ENCODE measurements at places on chromosomes 7 and 10.

DNA sequence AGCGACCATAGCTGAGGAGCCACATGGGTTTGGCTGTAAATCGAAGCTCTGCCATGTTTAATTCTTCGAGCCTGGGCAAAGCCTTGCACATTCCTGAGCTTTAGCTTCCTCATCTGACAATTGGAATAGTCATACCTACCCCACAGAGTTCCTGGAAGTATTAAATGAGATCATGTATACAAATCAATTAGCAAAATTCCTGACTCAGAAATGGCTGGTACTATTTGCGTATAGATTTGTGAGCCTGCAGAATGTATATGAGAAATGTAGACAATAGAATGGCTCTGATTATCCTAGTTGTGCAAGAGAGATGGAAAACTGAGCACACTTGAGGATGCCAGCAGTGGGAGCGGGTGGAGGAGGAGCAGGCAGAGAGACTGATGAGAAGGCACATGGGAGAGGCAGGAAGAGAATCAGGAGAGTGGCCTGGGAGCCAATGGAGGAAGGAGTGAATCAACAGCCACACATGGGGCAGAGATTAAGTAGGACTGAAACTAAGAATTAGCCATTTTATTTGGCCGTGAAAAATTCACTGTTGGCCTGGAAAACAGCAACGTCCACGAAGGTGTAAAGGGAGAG lies 128.0 kb upstream of the C1GALT1 start:
- no peak for DNase-seq

DNA sequence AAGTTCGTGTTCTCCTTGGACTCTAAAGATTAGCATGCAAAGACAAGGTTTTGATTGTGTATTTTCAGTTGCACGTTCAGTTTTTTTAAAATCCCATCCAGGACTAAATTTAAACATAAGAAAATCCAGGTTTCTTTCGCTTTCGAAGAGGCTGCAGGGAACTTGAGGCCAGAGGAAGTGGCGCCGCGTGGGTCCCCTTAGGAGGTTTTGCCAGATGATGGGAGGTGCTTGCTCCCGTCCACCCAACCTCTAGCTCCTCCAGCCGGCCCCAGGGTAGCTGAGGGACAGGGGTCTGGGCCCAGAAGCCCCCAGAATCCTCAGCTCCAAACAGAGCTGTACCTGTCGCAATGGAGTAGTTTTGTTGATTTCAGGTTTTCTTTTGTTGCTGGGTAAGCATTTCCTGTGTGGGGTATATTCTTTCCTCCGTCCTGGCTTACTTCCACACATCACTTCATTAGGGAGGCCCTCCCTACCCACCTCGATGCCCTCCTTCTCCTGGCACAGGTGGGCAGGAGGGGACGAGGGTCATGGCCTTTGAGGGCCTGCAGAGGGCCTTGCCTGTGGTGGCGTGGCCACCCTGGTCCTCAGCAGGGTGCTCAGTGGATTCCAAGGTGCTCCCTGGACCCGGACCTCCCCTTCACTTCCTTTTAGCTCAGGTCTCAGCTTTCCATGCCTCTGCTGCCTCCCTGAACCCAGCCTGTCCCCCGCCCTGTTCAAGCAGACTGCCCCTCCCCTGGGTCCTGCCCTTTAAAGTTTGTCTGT lies 32.6 kb downstream of the LHPP start:
- DNase-seq, result no peak

DNA sequence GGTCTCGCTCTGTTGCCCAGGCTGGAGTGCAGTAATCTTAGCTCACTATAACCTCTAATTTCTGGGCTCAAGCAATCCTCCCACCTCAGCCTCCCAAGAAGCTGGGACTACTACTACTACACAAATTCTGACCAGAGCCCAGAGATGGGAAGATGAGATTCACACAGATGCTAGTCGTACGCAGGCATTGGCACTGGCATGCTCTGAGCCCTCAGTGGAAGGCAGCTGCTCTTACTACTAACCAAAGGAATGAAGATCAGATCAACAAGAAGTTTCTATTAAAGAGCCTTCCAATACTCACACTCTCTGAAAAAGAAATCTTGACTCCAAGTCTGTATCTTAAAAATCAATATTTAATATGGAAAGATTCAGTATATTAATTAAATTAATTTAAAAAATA lies 10.7 kb downstream of the GDF2 start:
- no peak for DNase-seq

DNA sequence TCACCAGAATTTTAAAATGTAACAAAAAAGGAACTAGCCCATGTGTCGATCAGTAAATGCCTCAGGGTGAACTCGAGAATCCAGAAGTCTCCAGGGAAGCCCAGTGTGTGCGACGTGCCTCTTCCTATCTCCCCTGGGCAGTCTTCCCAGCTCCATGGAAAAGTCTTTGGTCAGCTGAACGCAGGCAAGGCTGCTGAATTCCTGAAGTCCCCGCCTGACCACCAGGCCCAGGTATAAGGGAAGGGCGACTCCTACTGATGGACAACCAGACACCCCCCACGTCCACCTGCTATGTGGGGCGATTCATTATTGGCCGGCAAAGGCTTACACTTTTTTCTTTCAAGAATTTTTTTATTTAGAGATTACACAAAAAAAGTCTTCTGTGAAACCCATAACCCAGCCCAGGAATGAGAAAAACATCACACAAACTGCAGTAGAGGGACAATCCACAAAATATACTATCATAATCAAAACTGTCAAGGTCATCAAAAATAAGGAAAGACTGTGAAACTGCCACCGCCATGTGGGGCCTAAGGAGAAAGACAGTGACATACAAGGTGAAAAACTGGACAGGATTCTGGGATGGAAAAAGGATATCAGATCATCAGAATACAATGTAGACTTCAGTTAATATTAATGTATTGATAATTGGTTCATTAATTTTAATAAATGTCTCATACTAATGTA lies 93.5 kb downstream of the CTBP2 start:
- DNase-seq, result no peak

GRCh38 chr10:43294241-43294658 lies 27.4 kb upstream of the RASGEF1A start:
- DNase-seq, result no peak

- DNase-seq, result no peak
These were observed 86.1 kb downstream of the RGS10 start for GRCh38 chr10:119456435-119456810.

- DNase-seq, result no peak
These were observed 15.0 kb downstream of the TCAF1 start for GRCh38 chr7:143886826-143887477.

- DNase-seq, result no peak
These were observed 192.2 kb downstream of the PRKG1 start for GRCh38 chr10:51266496-51266895.

GRCh38 chr7:149822353-149822943 lies 15.7 kb upstream of the ZNF862 start:
- no peak for DNase-seq

DNA sequence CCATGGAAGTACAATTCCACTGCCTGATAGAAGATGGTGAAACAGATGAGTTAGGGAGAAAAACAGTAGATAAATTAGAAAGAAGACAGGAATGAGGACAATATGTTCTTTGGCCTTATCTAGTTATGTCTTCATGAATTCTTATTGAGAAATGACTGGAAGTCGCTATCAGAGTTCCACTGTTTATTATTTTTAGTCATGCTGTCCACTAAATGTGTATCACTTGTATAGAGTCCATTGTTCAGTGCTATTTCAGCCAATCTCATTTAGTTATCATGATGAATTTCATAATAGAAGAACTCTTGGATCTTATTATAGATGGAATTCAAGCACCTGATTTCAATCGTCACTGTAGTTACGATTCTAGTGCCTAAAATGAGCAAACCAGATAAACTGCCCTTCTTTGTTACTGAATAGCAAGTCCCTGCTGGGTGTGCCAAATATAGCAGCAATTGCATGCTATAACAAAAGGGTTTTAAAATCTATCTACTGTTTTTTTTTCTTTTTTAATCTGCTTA lies 177.7 kb upstream of the COL1A2 start:
- DNase-seq, result no peak

- DNase-seq, result no peak
These were observed 3.2 kb downstream of the CSGALNACT2 start for GRCh38 chr10:43141421-43141820.

DNA sequence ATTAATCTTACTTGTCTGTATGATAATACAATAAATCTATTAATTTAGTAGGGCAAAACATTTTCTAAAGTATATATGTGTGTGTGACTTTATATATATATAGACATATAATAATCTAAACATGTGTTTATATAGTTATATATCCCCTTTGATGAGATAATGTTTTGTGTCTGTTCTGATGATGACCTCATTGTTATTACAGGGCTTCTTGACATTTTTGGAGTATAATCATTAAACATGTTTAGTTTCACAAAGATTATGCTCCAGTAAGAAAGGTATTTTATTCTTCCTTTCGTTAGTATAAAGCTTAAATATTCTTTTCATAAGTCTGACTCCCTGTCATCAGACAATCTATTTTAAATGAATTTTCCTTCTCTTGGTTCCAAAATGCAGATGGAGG lies 62.3 kb upstream of the CABCOCO1 start:
- DNase-seq, result no peak

GRCh38 chr7:20545016-20545415 lies 70.5 kb upstream of the ABCB5 start:
- DNase-seq, result no peak

GRCh38 chr7:44220046-44220357 lies 19.2 kb downstream of the YKT6 start:
- no peak for DNase-seq

GRCh38 chr7:151424799-151425198 lies 15.0 kb upstream of the WDR86 start:
- no peak for DNase-seq

- no peak for DNase-seq
These were observed 1073.8 kb upstream of the SORCS1 start for GRCh38 chr10:108238261-108238660.

- DNase-seq, result no peak
These were observed 448 bp upstream of the PTER start for GRCh38 chr10:16436367-16436757.

GRCh38 chr10:45418849-45419675 lies 45.0 kb downstream of the ALOX5 start:
- peak; percentile 82 for DNase-seq

All from H9 (cell line).